MM.1S (cell line): ENCODE measurements at places on chromosomes 16 and 17.

DNA sequence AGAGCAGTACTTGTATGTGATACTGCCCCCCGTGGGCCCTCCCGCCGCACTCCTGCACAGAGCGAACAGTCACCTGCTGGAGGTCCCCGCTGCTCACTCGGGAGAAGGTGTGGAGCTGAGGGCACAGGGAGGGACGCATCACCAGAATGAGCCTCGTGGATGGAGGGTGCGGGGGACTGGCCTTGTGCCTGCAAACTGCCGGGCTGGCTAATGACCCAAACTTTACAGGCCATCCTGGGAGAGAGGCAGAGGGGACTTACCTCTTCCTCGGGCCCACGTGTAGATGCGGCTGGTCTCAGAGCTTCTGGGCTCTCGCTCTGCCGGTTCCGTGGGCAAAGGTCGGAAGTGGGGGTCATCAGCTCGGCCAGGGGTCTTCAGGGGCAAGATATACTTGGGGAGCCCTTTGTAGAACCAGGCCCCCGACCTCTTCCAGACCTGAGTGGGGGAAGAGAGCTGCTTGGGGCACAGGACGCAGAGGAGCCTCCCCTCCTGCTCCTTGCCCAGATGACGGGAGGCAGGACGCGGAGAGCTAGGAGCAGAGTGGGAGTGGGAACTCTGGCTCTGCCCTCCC is 65.5 kb upstream of the DOC2B start:
- DNase-seq = no peak

GRCh38 chr16:80387318-80387921 is 153.4 kb upstream of the DYNLRB2 start:
- DNase-seq = no peak

- no peak for DNase-seq
Measured at GRCh38 chr17:77579682-77580081, 378.8 kb upstream of the TNRC6C start.

GRCh38 chr16:80997139-80997798 is 9.4 kb downstream of the CMC2 start:
- DNase-seq = no peak

DNA sequence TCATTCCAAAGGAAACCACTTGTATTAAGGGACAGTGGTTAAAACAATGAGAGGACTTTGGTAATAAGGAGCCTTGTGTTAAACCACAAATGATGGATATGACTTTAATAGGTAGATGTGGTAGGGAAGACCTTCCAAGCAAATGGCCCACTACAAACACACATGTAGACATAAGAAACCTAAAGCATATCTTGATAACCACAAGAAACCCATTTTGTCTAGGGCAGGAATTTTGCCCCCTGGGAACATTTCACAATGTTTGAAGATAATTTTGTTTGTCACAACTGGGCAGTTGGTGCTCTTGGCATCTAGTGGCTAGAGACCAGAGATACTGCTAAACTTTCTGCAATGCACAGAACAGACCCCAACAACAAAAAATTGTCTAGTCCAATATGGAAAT is 25.8 kb downstream of the KCNJ2 start:
- DNase-seq = no peak

- no peak for DNase-seq
Measured at GRCh38 chr17:64608571-64608981, 53.5 kb downstream of the SMURF2 start.

DNA sequence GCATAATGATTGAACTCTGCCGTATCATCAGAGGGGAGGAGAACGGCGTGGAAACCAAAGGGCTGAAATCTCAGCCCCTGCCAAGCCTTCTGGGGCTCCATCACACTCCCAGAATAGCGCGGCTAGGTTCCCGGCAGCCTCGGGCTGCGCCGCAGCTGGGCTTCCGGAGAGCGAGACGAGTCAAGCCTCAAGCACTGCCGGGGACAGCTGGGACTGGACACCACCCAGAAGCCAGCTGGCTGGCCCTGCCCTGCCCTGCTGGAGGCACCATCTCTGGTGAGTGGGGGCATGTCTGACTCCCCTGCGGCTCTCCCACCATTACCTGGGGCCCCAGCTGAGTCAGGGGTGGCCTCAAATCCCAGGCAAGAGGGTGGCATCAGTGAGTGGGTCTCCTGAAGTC is 7.2 kb upstream of the GPRC5C start:
- DNase-seq = no peak

GRCh38 chr16:3004319-3004718 is 8.4 kb upstream of the CLDN9 start:
- peak; percentile 35 for DNase-seq

DNA sequence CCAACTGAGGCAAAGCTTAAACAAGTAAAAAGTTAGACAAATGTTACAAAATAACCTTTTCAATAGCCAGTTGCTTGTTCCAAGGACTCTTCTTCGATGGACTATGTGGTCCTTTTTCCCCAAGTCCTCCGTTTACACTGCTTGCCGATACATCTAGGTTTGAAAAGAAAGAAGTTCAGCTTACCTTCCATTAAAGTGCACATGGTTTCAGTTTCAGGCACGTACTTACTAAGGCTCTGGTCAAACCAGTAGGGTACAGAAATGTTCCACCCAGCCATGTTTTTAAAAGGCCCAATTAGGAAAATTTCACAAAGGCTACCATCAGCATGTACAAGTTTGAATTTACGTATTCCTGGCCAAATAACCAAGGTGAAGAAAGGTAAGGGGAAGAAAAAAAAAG is 2.1 kb downstream of the SRSF2 start:
- peak; percentile 82 for DNase-seq

DNA sequence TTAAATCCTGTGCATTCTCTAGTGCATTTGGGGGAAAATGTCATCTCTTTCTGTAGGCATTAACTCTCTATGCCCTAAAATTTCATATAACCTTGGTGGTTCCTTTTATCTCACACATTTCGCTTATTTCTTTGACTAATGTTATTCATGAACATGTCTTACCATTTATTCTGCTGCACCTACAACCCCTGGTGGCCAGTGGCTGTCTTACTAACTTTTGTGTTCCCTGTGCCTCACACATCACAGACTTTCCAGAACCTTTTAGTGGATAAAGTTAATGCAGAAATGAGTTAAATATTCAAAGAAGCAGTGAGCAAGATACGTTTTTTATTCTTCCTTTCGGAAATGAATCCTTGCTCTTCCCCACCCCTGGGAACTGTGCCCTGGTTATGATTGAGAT is 111.9 kb downstream of the CDH13 start:
- DNase-seq = no peak

GRCh38 chr16:64364416-64364815 is 757.4 kb downstream of the CDH11 start:
- no peak for DNase-seq

DNA sequence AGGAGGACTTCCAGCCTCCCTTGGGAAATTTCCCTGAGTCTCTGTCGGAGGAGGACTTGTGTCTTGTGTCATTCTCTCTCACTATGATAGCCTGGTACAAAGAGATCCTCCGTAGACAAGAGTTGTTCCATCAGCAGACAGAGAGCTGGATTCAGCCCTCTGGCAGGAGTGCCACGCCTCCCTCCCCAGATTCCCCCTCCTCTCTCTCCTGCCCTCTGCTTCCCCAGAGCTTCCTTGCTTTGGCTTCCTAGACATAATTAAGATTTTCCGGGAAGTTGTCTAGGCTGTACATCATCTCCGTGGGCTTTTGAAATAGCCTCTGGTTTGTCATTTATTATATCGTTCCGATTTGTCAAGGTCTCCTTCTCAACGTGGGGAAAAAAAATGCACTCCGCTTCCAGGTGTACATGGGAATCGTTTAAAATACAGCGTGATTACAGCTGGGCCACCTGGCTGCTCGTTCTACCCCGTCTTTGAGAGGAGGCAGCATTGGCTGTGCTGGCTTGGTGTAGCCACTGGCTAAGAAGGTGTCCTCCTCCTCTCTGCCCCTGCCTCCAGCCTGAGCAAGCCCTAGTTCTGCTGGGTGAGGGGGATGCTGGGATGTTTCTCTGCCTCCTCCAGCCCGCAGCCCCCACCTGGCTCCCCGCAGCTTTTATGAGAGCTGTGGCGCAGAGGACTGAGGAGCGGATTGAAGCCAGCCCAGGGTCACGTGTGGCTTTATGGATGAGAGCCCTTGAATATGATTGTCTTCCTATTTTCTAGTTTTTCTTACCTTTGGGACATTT is 282.5 kb downstream of the SNX29 start:
- DNase-seq = no peak

GRCh38 chr16:72999541-73000019 is 48.3 kb downstream of the ZFHX3 start:
- DNase-seq = no peak

DNA sequence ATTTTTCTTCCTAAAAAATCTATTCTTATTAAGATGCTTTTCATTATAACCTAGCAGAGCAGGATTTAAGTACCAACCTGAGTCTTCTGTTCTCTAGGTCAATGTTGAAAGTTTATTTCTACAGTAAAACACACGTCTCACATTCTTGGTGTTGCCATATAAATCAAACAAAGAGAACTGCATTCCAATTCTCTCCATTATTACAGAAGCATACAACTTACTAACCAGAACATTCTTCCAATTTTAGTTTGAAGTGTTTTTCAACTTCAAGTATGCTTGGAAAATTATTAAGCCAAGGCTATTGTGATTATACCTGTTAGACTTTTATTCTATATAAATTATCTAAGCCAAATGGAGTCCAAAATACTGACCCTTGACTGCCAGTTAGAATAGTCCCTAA is 110.4 kb upstream of the PMFBP1 start:
- no peak for DNase-seq

- DNase-seq = no peak
Measured at GRCh38 chr16:48081656-48082055, 74.1 kb downstream of the ABCC12 start.

- DNase-seq = no peak
Measured at GRCh38 chr17:58302919-58303585, 22.3 kb upstream of the MPO start.

GRCh38 chr17:44768505-44769142 is 9.8 kb downstream of the ADAM11 start:
- DNase-seq = no peak

GRCh38 chr16:68452176-68452575 is 3.9 kb upstream of the SMPD3 start:
- DNase-seq = no peak

- no peak for DNase-seq
Measured at GRCh38 chr16:2675714-2676113, 6.6 kb upstream of the KCTD5 start.

DNA sequence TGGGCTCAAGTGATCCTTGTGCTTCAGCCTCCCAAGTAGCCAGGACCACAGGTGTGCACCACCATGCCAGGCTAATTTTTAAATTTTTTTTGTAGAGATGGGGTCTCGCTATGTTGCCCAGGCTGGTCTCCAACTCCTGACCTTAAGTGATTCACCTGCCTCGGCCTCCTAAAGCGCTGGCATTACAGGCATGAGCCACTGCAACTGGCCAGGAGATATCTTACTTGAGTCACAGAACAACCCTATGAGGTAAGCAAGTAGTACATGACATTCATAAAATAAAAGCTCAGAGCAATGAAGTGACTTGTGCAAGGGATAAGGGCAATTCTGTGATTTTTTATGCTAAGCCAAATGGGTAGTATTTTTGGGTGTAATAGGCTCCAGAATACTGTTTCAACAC is 57.3 kb downstream of the CDC27 start:
- no peak for DNase-seq

DNA sequence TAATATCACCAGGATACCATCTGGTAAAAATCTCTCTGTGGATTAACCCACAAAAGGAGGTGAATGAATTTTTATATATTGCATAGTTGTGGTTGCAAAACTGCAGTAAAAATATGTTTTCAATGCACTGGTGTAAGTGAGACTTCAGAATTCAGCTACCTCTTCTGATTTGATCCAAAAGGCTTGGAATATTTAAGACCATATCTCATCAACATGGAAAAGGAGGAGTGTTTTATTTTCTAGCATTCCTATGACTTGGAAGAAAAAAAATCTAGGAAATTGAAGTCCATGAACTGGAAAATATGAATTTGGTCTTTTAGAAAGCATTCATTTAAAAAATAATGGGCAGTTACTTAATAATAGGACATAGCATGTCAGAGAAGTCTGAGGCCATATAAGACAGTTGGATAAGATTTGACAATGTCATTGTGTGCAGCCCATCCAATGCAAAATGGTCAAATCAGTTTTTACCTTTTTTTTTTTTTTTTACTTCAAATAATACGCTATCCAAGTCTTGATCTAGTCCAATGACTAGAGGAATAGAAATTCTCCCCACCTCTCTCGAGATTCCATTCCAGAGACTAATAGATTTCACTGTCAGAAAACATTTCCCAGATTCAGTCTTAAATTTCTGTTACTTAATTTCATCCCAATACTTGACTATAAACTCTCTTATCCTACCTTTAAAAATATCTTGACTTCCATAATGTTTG is 364.9 kb upstream of the PMFBP1 start:
- no peak for DNase-seq

GRCh38 chr16:28951410-28951943 is 740 bp downstream of the NFATC2IP start:
- DNase-seq = peak; percentile 45

DNA sequence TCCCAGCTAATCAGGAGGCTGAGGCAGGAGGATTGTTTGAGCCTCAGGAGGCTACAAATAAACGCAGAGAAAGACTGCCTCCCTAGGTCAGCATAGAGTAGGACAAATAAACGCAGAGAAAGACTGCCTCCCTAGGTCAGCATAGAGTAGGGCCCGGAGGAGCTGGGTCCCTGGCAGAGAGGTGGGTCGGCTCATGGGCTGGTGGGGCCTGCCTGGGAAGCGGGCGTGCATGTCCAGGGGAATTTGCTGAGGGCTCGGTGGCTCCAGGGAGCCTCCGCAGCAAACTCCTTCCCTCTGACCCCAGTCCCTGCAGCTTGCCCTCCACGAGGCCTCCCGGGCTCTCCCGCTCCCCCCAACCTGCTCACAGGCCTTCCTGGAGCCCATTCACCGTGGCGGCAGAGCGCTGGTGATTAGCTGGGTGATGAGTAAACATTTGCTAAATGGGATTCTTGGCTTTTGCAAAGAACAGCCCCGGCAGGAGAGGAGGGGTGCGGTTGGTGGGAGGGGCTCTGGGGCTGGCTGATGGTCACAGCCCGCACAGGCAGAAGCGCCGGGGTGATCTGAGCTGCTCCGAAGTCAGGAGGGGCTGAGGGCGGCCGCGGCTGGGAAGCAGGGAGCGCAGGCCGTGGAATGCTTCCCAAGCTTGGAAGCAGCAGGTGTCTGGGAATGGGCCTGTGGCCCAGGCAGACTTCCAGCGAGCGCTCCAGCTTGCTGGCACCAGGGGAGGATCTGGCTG is 93.1 kb downstream of the RTN4RL1 start:
- DNase-seq = no peak

- no peak for DNase-seq
Measured at GRCh38 chr16:81697616-81698309, 81.3 kb upstream of the PLCG2 start.

- DNase-seq = no peak
Measured at GRCh38 chr17:51257150-51258081, 2.4 kb downstream of the MBTD1 start.

DNA sequence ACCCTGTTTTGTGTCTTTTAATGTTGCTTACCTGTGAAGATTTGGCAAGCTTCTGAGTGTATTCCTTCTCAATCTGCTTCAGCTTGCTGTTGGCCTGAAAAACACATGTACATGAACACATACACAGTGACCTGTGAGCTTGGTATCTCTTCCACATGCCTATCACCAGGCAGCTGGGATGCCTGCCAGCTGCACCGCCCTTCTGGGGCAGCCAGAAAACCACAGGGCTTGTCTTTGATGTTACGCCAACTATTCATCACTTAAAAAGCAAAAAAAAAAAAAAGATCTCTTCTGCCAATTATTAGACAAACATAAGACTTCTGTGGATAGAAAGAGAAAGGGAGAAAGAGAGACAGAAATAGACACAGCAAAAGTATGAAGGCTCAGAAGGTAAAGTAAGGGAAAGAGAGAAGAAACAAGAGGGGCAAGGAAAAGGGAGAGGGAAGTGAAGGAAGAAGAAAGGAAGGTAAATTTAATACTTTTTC is 189.2 kb upstream of the AXIN2 start:
- DNase-seq = peak; percentile 92
